ENCODE measurements at places on chromosomes 3 and 15.

DNA sequence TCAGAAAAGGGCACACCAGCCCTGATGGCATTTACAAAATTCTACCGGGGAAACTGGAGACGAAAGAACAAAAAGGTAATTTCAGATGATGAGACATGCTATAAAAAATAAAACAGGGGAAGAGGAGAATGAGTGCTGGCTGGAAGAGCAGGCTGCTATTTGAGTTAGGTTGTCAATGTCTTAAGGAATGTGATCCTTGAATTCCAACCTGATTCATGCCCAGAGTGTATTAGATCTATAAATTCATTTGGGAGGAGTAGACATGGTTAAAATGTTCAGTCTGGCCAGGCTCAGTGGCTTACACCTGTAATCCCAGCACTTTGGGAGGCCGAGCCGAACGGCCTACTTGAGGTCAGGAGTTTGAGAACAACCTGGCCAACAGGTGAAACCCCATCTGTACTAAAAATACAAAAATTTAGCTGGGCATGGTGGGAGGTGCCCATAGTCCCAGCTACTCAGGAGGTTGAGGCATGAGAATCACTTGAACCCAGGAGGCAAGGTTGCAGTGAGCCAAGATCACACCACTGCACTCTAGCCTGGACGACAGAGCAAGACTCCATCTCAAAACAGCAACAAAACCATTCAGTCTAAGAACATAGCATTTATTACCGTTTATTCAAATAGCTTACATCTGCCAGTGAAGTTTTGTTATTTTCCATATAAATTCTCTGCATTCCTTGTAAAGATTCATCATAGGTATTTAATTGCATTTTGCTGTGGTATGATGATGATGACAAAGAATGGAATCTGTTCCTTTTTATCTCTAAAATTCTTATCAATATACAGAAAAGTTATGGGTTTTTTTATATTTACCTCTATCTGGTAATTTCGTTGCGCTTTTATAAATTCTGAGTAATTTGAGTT lies 126.7 kb upstream of the NR2E3 start:
- DNase-seq: no peak

DNA sequence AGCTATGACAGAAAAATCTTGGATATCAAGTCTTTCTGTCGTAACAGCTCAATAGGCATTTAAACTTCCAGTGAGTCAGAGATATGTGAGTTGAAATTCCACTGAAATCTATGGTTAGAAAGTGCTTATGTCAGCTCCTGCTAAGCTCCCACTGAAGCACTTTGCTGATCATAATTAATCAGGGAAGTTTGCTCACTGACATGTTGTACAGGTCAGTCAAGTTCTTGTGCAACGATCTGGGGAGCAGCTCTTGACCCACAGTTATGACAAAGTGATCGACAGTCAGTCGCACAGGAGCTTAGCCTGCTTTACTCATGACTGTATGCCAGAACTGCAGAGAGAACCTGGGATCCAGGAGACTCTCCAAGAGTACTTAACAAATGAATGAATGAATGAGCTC lies 453.5 kb downstream of the SOX2 start:
- no peak for DNase-seq

DNA sequence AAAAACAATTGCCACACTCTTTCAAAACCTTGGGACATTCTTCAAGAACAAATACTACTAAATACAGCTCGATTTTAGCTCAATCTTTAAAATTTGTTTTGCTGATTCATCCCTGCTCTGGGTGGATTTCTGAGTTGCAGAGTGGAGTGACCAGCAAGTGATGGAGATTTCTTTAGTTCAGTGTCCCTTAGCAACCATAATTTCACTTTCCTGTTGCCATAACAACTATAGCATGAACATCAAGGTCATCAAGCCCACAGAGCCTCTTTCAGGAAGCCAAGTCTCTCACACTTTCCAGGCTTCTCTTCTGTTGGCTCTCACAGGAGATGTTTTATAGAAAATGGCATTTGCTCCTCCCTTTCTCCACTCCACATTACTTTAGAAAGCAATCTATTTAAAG lies 597.2 kb upstream of the ADAMTS9 start:
- DNase-seq: no peak

GRCh38 chr15:90266485-90266884 lies 1.0 kb downstream of the NGRN start:
- no peak for DNase-seq

DNA sequence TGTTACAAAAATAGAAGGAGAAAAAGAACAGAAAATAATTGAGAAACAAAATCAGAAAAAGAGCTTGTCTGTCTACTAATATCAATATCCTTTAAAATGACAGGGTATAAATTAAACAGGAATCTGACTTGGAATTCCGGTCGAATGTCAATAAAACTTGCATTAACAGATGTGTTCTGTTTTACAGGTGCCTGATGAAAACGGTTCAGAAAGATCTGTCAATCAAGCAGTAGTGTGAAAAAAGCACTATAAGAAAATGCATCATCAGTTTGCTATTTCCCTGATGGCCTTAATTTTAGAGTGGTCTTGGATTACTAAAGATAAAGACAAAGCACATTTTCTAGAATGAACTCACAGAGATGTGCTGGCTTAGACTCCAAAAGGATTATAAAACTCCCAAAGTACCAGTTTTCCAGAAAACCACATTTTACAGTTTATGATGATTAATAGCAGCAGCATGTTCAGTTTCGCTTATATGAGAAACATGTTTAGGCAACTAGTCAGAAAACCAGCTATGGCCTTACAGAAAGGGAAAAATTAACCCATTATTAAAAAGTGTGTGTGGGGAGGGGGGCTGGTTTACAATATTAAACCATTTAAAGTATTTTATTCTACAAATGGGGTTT lies 8.2 kb upstream of the C3orf38 start:
- DNase-seq: no peak

- no peak for DNase-seq
These were observed 73.2 kb downstream of the SUCNR1 start for GRCh38 chr3:151946606-151947005.

- DNase-seq: no peak
These were observed 87.7 kb upstream of the DCLK3 start for GRCh38 chr3:36852071-36852470.

DNA sequence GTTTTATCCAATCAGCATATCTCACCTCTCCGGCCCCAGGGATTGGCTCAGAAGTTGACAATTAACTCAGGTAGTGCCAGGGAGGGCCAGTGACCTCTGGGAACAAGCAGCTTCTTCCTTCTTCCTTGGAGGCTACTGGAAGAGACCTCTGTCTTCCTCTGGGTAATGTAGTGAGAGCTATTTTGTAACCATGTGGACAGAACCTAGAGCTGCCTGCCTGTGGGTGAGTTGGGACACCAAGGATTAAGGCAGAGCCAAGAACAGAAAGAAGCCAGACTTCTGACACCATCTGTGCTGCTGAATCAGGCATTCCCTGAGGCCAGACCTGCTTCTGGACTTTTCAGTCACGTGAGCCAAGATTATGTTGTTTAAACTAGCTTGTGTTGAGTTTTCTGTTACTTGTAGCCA lies 5.9 kb upstream of the NDUFAF1 start:
- peak; percentile 31 for DNase-seq

GRCh38 chr3:98743071-98743470 lies 20.1 kb upstream of the ST3GAL6 start:
- no peak for DNase-seq

DNA sequence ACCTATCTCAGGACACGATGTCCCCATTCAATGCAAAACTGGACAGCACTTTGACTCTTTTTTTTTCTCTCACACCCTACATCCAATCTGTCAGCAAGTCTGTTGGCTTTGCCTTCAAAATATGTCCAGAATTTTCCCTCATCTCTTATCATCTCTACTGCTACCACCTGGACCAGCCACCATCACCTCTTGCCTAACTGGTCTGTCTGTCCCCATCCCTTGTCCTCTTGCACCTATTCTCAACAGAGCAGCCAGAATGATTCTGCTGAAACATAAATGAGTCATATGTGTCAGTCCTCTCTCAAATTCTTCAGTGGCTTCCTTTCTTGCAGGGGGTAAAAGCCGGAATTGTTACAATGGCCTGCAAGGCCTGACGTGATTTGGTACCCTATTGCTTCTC lies 105.8 kb downstream of the CYP19A1 start:
- DNase-seq: no peak
